ENCODE measurements at places on chromosomes 3 and 15.

DNA sequence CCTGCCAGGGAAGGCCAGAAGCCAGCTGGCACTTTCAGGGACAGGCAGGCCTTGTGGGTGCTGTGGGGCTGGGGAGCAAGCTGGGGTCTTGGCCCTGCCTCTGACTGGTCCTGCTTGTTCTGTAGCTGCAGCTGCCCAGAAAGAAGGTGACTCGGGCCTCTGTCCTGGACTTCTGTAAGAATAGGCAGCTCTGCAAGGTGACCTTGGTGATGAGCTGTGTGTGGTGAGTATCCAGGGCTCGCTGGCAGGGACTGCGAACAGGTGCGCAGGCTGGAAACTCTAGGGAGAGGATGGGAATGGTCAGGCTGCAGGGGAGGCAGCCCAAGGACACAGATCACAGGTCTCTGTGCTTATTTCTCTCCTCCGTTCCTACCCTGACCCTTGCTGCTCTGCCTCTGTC is 31.2 kb downstream of the SLC22A14 start:
- DNase-seq, result no peak

- no peak for DNase-seq
Observed at GRCh38 chr3:154180836-154181691, 59.9 kb downstream of the ARHGEF26 start.

GRCh38 chr3:49671291-49672288 is 2.6 kb upstream of the APEH start:
- DNase-seq, result peak; percentile 68

- no peak for DNase-seq
Observed at GRCh38 chr3:185422677-185423076, 59.7 kb downstream of the MAP3K13 start.

- no peak for DNase-seq
Observed at GRCh38 chr3:68974711-68975110, 38.8 kb downstream of the EOGT start.

- no peak for DNase-seq
Observed at GRCh38 chr3:58534592-58535494, 2.1 kb downstream of the ACOX2 start.

GRCh38 chr3:170429050-170429449 is 10.4 kb downstream of the CLDN11 start:
- peak; percentile 63 for DNase-seq

DNA sequence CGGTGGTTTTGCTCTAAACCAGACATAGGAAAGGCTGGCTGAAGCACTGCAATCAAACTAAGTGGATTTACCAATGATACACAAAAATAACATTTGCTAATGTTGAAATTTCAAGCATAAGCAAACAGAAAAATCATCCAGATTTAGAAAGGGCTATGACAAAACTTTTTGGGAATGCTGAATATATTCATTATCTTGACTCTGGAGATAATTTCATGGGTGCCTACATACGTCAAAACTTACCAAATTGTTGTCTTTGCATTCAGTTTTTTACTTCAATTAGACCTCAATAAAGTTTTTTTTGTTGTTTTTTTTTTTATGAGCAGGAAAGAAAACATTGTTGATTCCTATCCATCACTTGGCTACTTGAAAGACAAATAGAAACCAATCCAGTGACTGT is 140.8 kb downstream of the NR2E3 start:
- no peak for DNase-seq

- DNase-seq, result no peak
Observed at GRCh38 chr3:189239616-189240015, 67.8 kb downstream of the TPRG1 start.

DNA sequence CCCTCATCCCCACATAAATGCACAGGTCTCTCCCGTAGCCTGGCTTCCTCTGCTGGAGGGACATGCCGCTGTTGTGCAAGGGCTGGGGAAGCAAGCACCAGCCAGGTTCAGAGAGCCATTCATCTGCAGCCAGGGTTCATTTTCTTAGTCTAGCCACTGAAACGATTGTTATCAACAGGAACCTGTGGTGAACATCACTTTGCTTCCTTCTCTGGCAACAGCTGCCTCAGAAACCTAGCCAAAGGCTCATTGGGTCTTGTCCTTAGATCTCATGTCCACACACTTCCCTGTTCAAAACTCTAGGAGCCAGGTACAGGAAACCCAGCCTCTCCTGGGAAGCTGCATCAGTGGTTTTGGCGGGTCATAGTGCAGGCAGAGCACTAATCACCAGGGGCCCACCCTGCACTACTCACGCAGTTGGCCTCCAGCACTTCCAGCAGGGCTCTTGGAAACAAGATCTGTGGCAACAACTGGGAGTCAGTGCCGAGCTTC is 47.0 kb downstream of the OXNAD1 start:
- peak; percentile 62 for DNase-seq

DNA sequence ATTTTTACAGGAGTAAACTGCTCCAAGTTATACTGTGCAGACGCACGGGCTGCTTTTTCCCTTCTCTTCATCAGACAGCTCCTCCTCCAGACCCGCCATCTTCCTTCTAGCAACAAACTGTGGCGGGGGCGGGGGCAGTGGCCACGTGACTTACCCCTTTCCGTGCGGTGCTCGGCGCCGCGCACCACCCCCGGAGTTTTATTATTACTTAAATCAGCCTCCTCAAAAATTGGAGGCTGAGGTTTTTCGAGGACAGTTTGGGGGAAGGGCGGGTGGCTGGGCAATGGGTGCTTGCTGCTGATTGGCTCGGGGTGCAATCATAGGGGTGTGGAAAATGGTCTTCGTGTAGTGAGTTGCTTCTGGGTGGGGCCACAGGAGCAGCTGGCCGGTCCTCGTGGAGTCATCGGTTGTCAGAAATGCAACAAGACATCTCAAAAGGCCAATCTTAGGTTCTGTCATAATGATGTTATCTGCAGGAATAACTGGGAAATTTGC is 77.1 kb upstream of the MFGE8 start:
- DNase-seq, result no peak

DNA sequence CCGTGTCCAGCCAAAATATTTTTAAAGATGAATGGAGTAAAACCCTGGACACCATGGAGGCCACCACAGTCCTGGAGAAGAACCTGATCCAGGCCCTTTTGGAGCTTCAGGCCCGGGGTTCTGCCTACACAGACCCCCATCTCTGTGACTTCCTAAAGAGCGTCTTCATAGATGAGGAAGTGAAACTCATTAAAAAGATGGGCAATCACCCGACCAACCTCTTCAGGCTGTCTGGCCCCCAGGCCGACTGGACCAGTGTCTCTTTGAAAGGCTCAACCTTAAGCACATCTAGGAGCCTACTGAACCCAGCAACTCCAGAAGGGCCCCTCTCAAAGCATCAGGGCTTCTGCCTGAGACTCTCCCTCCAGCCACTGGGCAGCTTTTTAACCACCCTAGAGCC is 107.9 kb upstream of the FAM174B start:
- DNase-seq, result no peak
